ENCODE measurements at places on chromosomes 3 and 15. TPM values are rescaled to one million over a fixed set of nuclear protein-coding genes. Genes with fewer than 3 reads are reported as not detected.
A peak's percentile ranks its signal among the peaks of the same experiment; 100 is the strongest.

DNA sequence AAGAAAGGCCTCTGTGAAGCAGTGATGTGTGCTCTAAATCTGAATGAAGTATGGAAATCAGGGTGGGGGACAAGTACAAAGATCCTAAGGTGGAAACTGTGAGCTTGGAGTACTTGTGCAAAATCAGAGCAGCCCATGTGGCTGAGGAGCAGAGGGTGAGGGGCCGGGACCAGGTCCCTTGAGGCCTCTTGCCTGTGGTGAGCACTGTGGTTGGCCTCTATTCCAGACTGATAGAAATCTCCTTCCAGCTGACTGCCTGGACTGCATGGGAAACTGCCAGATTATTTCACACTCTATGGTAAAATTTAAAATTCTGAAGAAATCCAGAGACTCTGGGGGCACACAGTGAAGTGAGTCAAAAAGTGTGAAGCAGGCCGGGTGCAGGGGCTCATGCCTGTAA is 81.4 kb downstream of the TM4SF4 start:
- peak overlapping the region; percentile 14 for H3K27ac ChIP-seq
- DNase-seq = no peak
- H3K36me3 ChIP-seq = no peaks in the 10 kb centered on the region
- H3K4me1 ChIP-seq = peaks cover 40% of the 10 kb centered on the region

DNA sequence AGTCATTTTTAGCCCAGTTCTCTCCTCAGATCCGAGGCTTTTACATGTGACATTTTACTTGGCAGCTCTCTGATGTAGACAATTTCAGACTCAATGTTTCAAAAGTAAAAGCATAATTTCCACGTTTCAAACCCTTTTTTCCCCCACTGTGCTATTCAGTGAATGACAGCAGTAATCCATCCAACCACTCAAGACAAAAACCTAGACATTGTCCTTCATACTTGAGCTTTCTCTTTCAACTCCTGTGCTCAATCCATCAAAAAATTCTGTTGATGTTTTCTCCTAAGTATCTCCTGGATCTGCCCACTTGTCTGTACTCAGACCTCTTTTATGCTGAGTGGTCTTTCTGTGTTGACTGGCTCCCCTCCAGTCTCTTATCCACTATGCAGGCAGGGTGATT is 214.7 kb downstream of the CHL1 start:
- no peak overlapping the region for H3K4me3 ChIP-seq
- no peaks in the 10 kb centered on the region for H3K36me3 ChIP-seq
- no peaks in the 10 kb centered on the region for H3K4me1 ChIP-seq
- H3K27ac ChIP-seq = no peak overlapping the region
- peaks cover 4% of the 10 kb centered on the region for H3K27me3 ChIP-seq

The C2CD4B gene
- total RNA-seq = 4.5 TPM

The TAGLN3 gene
- 0.83 TPM for total RNA-seq

DNA sequence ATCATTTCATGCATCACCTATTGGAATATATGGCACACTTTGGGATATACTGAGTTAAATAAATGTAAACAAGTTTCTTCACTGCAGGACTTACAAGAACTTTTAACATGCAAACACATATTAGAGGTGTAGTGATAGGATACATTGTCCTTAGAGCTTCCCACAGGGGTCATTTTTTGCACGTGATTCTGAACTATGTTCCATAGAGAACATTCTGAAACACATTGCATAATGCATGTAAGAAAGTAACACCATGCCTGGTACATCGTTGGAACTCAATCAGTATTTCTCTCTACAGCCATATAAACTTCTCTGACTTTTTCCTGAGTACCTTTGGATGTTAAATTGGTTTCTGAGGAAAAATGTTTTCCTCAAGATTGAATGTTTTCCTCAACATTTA is 28.3 kb downstream of the MRAS start:
- no peak overlapping the region for H3K27ac ChIP-seq
- H3K27me3 ChIP-seq = no peaks in the 10 kb centered on the region
- DNase-seq = no peak
- no peaks in the 10 kb centered on the region for H3K36me3 ChIP-seq
- peaks cover 44% of the 10 kb centered on the region for H3K4me1 ChIP-seq

GRCh38 chr15:75713338-75713895 is 769 bp upstream of the CSPG4 start:
- peaks cover 16% of the 10 kb centered on the region for H3K4me1 ChIP-seq
- H3K36me3 ChIP-seq = no peaks in the 10 kb centered on the region
- peak overlapping the region; percentile 72 for H3K4me3 ChIP-seq
- peak overlapping the region; percentile 96 for H3K27ac ChIP-seq

- H3K27me3 ChIP-seq = no peaks in the 10 kb centered on the region
- H3K4me1 ChIP-seq = no peaks in the 10 kb centered on the region
- no peak overlapping the region for H3K4me3 ChIP-seq
- DNase-seq = no peak
Measured at GRCh38 chr15:27057904-27058645, 87.1 kb downstream of the GABRG3 start.

- H3K27me3 ChIP-seq = no peaks in the 10 kb centered on the region
- DNase-seq = peak; percentile 17
- no peak overlapping the region for H3K27ac ChIP-seq
Measured at GRCh38 chr15:84003791-84004503, 231.6 kb upstream of the GOLGA6L4 start.

GRCh38 chr3:40877631-40878463 is 321.5 kb upstream of the CTNNB1 start:
- H3K27me3 ChIP-seq = no peaks in the 10 kb centered on the region
- peaks cover 34% of the 10 kb centered on the region for H3K4me1 ChIP-seq
- no peak overlapping the region for H3K4me3 ChIP-seq
- no peaks in the 10 kb centered on the region for H3K36me3 ChIP-seq

The UPK1B gene
- not detected for total RNA-seq

GRCh38 chr15:81863162-81863561 is 182.7 kb downstream of the MEX3B start:
- H3K27ac ChIP-seq = no peak overlapping the region
- H3K4me1 ChIP-seq = no peaks in the 10 kb centered on the region
- DNase-seq = no peak
- no peak overlapping the region for H3K4me3 ChIP-seq
- no peaks in the 10 kb centered on the region for H3K27me3 ChIP-seq

DNA sequence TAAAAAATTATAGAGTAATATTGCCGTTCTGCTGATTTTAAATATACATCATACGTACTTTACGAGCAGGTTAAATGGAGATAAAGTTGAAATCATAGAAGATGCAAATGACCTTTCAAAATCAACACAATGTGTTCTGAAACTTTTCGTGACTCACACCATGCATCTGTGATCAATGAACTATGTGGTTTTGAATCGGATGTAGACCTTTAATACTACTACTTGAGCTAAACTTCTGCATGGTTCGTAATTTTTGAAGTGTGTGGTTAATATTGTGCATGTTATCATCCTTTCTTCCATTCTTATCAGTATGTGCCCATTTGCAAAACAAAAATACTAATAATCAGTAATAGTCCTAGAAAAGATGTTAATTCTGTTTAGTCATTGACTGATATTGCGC is 58.9 kb downstream of the GASK1A start:
- DNase-seq = no peak
- H3K4me3 ChIP-seq = no peak overlapping the region
- no peaks in the 10 kb centered on the region for H3K27me3 ChIP-seq
- H3K27ac ChIP-seq = no peak overlapping the region

The GRAMD2A gene
- total RNA-seq = 1.1 TPM

- no peak overlapping the region for H3K4me3 ChIP-seq
- H3K27ac ChIP-seq = no peak overlapping the region
- no peak for DNase-seq
- no peaks in the 10 kb centered on the region for H3K4me1 ChIP-seq
Measured at GRCh38 chr15:45106002-45106790, 7.8 kb downstream of the DUOX2 start.

The SQOR gene
- 62.8 TPM for total RNA-seq

DNA sequence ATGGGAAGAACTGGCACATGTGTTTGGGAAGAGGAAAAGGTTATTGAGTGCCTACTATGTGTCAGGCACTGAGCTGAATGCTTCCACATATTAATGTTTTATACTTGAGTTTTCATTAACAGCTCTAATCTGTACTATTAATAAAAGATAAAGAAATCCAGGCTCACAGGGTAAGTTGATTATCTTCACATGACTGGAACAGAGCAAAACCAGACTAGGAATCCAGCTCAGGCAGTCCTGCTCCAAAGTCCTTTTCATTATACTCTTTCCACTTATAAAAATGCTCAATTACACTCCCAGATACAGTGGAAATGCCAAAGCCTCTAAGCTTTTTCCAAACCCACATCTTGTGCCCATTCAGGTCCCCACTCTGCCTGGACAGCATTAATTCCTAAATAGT is 97.6 kb downstream of the TNIK start:
- H3K36me3 ChIP-seq = no peaks in the 10 kb centered on the region
- no peak overlapping the region for H3K4me3 ChIP-seq
- no peak for DNase-seq
- H3K27ac ChIP-seq = no peak overlapping the region

The MAGI1 gene
- 35.1 TPM for total RNA-seq

DNA sequence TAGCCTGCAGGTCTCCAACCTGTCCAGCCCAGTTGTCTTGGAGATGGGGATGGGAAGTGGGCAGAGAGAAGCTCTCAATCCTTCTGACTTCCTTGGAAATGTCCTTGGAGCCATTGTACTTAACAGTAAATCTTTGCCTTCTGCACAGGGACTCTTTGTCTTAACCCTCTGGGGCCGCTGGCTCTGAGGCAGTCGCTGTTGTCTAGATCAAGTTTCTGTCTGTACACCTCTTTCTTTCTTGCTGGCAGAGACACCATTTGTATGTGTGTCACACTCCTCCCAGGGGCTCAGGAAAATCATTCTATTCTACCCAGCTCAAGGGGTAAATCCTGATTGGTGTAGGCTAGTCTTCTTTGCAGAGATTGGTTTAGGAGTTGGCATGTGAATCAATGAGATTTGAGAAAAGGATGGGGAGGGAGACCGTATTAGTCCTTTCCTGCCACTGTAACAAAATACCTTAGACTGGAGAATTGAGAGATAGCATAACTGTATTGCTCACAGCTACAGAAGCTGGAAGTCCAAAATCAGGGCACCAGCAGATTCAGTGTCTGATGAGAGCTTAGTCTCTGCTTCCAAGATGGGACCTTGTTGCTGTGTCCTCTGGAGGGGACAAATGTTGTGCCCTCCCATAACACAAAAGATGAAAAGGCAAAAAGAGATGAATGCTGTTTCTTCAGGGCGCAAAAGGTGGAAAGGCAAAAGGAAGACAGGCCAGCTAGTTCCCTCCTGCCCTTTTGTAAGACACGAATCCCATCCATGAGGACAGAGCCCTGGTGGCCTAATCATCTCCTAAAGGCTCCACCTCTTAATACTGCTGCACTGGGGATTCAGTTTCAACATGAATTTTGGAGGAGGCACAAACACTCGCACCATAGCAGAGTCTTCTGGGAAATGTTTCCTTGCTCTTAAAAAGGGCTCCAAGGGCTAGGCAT is 66.3 kb downstream of the PPCDC start:
- no peak overlapping the region for H3K4me3 ChIP-seq
- H3K4me1 ChIP-seq = no peaks in the 10 kb centered on the region
- DNase-seq = no peak
- no peaks in the 10 kb centered on the region for H3K27me3 ChIP-seq

DNA sequence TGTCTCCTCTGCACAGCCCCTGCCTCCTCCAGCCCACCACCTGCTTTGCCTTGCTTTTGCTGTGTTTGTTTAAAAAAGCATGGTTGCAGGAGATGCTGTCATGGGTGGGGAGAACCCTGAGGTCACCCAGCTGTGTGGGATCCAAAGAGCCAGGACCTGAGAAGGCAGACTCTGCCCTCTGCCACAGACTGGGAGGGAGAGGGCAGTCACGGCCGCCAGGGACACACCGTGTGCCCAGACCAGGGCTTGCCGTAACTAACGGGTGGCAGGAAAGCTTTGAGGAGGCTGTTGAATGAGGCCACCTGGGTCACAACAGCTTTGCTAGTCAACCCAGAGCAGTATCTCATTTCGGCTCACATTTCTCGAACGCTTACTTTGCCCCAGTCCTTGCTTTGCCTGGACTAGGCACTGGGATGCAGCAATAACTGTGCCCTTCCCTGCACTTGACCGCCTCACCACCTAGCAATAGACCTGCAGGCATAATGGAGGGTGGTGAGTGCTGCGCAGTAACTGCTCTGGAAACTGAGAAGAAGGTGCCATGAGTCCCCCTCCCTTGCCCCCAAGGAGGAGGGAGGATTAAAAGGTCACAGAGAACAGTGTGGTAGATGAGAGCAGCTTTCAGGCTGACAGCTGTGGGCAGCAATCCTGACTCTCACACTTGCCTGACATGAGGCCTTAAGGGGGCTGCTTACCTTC is 55.0 kb upstream of the CTDSPL start:
- peaks cover 33% of the 10 kb centered on the region for H3K4me1 ChIP-seq
- H3K27me3 ChIP-seq = no peaks in the 10 kb centered on the region
- no peak for DNase-seq
- H3K36me3 ChIP-seq = peaks cover 21% of the 10 kb centered on the region
- no peak overlapping the region for H3K27ac ChIP-seq
